Stimulated activated CD4-positive, alpha-beta T cell treated with anti-CD3 and anti-CD28 coated beads, Interleukin-4, amount 100 ng/mL, for 4 hours (primary cell): ENCODE measurements at places on chromosomes 5 and 9.

DNA sequence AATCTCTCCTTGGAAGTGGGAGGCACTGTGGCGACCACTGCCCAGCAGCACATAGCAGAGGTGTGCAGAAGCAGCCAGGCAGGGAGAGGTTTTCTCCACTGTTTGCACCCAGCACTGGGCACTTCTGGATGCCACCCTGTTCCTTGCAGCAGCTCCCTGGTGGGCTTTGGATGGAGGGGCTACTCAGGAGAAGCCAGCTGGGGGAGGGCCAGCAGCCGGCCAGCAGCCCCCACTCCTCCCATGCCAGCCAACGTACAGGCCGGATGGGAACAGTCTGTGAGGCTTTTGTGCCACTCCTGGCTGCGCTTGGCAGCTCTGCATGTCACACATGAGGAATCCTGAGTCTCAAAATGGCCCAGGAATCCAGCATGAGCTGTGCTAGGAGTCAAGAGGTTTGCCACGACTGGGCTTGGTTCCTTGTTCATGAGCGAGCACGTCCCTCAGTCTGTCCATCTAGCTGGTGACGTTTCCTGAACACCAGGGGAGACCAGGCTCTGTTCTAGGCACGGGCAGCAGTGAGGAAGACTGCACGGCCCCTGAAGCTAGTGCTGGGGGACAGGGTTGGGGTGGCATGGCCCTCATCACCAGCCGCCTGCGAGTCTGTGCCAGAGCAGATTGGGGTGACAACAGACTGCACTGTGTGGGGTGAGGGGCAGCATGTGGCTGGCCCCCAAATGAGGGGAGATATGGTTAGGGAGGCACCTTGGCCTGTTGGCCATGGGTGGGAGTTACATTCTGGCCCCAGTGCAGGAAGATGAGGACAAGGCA is 10.1 kb downstream of the PHF2 start:
- no peak for DNase-seq

GRCh38 chr9:128416432-128417019 is 4.1 kb upstream of the CERCAM start:
- no peak for DNase-seq

DNA sequence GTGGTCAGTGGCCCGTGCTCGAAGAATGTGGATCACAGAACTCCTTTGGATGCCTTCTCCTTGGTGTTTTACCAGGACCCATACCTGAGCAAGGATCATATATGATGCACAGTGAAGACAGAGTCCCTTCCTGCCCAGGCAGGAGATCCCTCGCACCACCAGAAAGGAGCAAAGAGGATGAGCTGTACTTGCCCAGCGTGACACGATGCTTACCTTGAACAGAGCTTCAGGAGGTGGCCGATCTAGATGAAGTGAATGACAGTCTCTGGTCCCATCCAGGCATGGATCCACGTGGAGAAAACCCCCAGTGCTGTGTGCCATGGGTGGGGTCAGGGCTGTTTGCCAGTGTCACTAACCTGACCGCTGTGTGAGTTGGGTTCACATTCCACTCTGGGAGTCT is 455.4 kb downstream of the GADD45G start:
- DNase-seq, result no peak

DNA sequence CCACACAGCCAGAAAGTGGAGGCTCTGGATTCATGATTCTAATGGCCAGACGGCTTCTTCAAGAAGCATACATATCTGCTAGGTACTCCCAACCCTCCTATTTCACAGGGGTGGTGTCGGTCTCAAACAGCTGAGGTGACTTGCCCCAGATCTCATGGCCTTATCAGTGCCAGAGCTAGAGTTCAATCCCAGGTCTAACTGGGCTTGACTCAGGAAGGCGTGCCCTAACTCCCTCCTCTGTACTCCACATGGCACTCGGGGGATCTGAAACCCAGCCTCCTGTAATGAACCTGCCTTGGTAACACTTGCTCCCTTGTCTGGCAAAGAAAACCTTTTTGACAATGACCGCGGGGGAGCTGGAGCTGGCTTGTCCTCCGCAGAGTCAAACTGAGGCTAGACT is 2.1 kb downstream of the QRFP start:
- no peak for DNase-seq

DNA sequence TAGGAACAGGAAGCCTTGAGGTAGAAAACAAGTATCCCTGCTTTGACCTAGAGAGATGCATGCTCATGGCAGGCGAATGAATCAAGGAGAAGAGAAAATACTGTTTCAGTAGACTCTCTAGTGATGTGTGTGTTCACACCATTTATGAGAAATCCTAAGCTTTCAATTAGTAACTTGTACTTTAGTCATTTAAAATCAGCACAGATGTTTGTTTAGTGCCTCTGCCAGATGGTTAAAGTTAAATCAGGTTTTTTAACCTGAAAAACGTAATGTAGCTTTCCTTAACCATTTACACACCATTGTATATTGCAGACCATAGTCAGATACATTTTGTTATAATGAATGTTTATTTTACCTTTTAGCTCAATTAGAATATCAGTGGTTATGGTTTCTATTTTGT is 5.0 kb downstream of the TJP2 start:
- no peak for DNase-seq

- DNase-seq, result no peak
Measured at GRCh38 chr5:123176224-123176937, 87.3 kb downstream of the PRDM6 start.

DNA sequence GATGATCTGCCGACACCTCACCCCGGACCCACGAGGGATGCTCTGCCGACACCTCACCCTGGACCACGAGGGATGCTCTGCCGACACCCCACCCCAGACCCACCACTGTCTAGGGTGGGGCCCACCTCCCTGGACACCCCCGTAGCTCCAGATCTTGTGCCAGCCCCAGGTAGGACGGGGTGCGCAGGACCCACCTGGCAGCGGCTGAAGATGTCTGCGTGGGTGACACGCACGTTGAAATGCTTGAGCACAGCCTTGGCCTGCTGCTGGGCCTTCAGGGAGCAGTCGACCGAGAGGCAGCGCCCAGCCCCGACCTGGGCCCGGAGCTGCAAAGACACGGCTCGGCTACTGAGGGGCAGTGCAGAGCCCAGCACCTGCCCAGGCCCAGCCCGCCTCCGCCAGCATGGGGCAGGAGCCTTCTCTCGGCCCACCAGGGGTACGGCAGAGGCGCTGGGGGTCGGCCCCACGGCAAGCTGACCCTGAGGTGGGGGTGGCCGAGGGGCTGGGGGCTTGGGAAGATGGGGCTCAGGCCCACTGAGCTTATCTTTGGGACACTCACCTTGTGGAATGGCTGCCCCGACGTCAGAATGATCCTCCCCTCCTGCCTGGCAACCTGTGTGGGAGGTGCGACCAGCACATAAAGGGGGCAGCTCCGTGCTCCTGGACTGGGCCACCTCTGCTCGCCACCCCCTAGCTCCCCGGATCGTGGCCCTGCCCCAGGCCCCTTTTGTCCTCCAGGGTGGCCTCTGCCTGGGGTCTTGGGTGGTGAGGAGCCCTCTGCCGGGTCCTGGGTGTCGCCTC is 21.7 kb upstream of the NRARP start:
- no peak for DNase-seq

DNA sequence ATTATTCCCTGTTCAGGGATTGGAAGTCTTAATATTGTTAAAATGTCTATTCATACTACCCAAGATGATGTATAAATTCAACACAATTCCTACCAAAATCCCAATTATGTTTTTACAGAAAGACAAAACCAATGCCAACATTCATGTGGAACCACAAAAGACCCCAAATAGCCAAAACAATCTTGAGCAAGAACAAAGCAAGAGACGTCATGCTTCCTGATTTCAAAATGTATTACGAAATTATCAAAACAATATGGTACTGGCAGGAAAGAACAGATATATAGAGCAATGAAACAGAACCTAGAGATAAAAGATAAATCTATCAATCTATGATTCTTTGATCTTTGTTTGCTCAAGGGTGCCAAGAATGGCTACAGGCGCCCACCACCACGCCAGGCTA is 237.9 kb downstream of the TAF11L14 start:
- DNase-seq, result no peak
